ENCODE measurements at places on chromosomes 4 and X.

GRCh38 chrX:1218286-1218685 lies 5.8 kb upstream of the CRLF2 start:
- DNase-seq, result no peak

DNA sequence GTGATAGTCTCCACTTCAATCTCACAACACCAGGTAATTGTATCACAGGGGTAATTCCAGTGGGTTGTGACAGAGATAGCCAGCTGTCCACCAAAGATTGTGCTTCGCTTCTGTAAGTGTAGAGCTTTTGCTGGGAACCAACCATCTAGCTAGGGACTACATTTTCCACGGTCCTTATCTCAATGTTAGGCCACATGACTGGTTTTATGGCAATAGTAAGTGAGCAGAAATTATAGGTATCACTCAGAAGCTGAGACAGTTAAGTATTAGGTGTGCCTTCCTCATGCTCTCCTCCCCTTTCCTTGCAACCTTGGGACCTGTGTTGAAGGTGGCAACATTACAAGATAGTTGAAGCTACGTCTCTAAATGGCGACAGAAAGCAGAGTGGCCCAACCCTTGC lies 108.8 kb upstream of the NALF2 start:
- no peak for DNase-seq

DNA sequence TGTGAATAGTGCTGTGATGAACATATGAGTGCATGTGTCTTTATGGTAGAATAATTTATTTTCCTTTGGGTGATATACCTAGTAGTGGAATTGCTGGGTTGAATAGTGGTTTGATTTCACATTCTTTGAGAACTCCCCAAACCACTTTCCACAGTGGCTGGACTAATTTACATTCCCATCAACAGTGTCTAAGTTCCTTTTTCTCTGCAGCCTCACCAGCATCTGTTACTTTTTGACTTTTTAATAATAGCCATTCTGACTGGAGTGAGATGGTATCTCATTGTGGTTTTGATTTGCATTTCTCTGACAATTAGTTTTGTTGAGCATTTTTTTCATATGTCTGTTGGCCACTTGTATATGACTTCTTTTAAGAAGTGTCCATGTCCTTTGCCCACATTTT lies 29.1 kb downstream of the JADE3 start:
- no peak for DNase-seq

DNA sequence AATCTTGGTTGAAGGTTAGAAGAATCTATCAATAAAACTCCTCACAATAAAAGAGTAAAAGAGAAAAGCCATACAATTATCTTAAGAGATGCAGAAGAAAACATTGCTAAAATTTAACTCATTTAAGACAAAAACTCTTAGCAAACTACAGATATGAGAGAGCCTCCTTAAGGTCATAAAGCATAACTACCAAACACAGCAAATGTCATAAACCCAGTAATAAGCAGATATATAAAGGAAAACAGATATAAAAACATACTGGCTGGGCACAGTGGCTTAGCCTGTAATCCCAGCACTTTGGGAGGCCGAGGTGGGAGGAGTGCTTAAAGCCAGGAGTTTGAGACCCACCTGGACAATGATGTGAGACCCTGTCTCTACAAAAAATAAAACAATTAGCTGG lies 165.3 kb downstream of the FAM13A start:
- no peak for DNase-seq

DNA sequence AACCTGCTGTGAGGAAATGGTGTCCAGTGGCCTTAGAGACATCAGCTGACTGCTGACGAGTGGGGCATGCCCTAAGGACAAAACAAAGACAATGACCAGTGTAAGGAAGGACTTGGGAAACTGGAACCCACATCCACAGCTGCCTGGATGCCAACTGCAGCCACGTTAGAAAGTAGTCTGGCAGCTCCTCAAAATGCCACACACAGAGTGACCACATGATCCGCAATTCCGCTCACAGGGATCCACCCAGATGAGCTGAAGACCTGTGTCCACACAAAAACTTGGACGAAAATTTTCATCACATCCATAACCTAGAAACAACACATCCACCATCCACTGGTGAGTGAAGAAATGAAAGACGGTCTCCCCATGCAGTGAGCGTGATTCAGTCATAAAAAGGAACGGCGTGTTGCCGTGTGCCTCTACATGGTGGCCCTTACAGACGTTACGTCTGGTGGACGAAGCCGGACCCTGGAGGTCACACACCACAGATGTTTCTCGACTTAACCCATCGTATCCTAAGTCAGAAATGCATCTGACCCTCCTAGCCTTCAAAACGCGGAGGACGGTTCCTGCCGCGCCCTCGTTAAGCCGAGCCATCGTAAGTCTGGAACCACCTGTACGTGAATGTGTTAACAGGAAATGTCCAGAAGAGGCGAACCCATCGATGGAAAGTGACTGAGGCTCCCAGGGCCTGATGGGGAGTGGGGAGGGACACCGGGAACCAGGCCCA lies 40.6 kb upstream of the MXD4 start:
- no peak for DNase-seq

DNA sequence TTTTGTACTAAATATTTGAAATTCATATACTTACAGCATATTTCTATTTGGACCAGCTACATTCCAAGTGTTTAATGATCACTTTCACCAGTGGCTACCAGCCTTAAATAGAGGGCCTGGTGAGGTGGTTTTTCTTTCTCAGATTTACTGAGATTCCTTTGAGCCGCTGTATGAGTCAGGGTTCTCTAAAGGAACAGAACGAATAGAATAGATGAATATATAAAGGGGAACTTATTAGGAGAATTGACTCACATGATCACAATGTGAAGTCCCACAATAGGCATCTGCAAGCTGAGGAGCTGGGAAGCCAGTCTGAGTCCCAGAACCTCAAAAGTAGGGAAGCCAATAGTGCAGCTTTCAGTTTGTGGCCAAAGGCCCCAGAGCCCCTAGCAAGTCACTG lies 146.2 kb upstream of the TLL1 start:
- DNase-seq, result no peak

- DNase-seq, result no peak
These were observed 23.4 kb upstream of the PLCXD1 start for GRCh38 chrX:257681-258289.

DNA sequence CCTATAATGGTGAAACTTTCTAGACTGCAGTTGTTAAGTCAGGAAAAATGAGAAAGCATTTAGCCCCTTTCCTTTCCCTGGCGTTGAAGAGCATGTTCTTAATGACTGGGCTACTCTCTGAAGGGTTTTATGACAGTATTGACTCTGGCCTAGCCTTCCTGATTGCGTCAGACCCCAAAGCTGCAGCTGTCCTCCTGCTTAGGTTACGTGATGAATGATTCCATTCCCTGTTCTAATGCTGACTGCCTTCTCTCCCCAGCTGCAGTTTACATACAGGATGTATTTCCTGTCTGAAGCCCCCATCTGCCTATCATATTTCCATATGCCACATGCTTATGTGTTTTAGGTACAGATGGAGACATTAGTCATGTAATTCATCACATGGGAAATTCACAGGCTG lies 105.8 kb upstream of the EGFL6 start:
- DNase-seq, result peak; percentile 47

DNA sequence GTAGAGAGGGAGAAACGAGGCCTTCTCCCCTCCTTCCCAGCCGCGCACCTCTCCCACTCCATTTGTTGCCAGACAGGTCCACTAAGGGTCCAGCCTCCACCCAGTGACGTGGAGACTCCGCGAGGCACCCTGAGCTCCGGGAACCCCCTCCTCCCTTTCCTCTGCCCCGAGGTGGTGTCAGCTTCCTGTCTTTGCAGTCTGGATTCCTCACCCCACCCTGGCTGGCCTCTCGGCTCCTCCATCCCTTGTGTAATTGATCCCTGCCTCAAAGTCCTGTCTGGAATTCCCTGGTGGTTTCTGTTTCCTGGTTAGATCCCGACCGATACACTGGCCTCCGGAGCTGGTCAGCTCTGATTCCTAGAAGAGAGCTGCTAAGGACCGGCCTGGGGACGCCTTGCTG lies 105.9 kb upstream of the SCOC start:
- DNase-seq, result peak; percentile 38

DNA sequence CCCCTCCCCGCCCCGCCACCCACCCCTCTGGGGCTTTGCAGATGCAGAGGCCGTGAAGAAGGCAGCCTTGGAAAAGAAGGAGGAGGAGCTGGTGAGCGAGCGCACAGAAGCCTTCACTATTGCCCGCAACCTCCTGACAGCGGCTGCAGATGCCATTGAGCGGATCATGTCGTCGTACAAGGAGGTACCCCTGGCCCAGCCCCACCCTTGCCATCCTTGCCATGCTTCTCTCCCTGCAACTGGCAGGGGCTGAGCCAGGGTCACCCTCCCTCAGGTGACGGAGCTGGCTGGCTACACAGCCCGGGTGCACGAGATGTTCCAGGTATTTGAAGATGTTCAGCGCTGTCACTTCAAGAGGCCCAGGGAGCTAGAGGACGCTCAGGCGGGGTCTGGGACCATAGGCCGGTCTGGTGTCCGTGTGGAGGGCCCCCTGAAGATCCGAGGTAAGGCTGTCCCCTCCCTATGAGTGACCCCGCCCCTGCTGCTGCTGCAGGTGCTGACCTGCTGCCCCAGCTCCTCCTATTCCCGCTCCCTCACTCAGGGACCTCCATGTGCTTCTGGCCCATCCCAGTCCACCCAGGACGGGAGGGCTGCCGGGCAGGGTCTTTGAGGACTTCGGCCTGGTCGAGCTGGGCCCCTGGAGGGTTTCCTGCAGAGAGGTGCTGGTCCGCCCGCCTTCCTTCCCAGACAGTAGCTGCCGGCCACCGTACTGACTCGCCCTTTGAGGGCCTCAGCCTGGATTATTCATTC lies 11.6 kb downstream of the ABCD1 start:
- no peak for DNase-seq

GRCh38 chr4:22478426-22478825 lies 37.4 kb downstream of the ADGRA3 start:
- DNase-seq, result no peak

GRCh38 chr4:82419451-82419850 lies 10.8 kb downstream of the HNRNPDL start:
- no peak for DNase-seq

DNA sequence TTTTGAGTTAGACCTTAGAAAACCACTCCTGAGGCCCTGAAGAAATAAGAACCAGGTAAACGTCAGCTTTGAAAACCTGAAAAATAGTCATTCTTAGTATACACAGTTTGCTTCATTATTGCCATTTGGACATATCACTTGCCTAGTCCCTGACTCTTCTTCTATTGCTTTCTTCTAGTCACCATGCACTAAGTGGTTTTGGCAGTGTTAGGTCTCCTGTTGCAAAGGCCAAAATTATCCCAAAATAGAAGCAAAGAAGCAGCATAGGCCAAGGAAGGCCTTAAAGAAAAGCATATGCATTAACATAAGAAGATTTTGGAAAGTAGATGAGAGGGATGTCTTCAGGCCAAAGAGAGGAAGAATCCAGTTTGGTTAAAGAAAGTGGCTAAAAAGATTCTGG lies 24.1 kb upstream of the SMPX start:
- no peak for DNase-seq

GRCh38 chr4:624705-625590 lies at the start of gene PDE6B:
Gene PDE6B, plus strand, starts transcription at chr4:625573. Its CDS starts 54 bp downstream, at chr4:625627.
- peak; percentile 85 for DNase-seq

- no peak for DNase-seq
These were observed 91.2 kb upstream of the GPR50 start for GRCh38 chrX:151085207-151085606.

- DNase-seq, result no peak
These were observed 42.4 kb upstream of the AGA start for GRCh38 chr4:177484613-177485021.
